ENCODE measurements at places on chromosomes 6 and 20.
A peak's percentile ranks its signal among the peaks of the same experiment; 100 is the strongest.

DNA sequence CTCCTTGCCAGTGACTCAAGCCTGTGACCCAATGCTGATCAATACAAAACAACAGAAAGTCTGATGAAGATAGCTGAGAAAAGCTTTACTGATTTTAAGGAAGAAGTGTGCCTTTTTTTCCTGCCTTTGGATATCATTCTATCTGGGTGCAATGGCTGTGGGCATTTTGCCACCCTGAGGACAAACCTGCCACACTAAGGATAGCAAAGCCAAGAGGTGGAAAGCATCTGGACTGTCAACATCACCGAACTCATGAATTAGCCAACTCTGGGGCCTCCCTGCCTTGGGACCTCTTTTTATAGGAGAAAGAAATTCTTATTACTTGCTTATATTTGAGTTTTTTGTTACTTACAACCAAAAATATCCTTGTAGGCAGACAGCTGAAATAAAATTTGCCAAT, 19.9 kb downstream of the RALGAPA2 start:
- no peak for DNase-seq

DNA sequence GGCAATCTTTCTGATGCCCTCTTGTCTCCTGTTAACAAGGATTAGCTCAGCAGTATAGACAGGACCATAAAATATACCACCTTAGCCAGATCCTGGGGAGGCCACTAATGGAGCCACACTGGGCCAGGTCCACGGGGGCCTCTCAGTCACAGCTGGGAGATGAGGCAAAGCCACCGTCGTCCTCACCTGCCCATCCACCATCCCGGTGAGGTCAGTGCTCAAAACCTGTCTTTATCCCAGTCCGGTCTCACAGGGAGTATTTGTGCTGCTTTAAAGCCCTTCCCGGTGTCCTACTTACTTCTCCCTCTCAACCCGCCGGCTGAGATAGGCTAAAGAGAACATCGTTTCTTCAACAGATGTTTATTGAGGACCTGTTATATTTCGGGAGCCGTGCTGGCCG, 104.3 kb downstream of the EDN3 start:
- no peak for DNase-seq

GRCh38 chr6:119511024-119511423, 161.5 kb upstream of the MAN1A1 start:
- no peak for DNase-seq

- DNase-seq: no peak
Measured at GRCh38 chr6:83442752-83443151, 11.9 kb upstream of the ME1 start.

- DNase-seq: no peak
Measured at GRCh38 chr6:98832284-98833056, 1.9 kb upstream of the POU3F2 start.

- DNase-seq: no peak
Measured at GRCh38 chr6:90264561-90264960, 32.1 kb downstream of the BACH2 start.

- DNase-seq: no peak
Measured at GRCh38 chr6:130070326-130070725, 51.9 kb downstream of the L3MBTL3 start.

- DNase-seq: no peak
Measured at GRCh38 chr6:87396595-87397392, 11.0 kb upstream of the CFAP206 start.

DNA sequence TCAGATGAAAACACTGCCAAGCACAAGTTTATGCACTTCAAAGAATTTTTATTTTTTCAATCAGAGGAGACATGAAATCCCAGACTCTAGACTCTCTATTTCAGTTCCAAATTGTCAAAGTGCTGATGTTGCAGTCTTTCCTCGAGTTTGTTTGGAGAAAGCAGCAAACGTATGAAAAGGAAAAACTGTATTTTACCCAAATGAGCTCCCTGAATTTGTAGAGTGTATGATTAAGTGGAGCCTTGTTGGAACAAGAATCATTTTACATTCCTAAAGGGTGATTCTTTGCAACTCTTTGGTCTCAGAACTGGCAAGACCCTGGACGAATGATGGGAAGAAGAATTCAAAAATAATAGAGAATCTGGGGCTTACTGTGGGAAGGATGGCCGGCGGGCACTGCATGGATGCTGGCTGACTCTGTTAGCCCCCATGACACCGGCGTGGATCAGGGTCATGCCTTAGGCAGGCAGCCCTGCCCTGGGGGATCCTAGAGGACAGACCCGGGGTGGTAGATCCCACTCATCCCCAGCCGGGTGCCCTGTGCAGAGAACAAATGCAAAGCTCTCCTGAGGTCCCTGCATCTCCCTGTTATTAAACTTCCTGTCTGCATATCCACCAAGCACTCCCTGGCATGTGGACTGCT, 207.4 kb downstream of the FNDC1 start:
- DNase-seq: no peak

- DNase-seq: no peak
Measured at GRCh38 chr20:46592580-46593362, 42.3 kb upstream of the OCSTAMP start.

- no peak for DNase-seq
Measured at GRCh38 chr6:50461696-50462095, 251.6 kb upstream of the TFAP2D start.

DNA sequence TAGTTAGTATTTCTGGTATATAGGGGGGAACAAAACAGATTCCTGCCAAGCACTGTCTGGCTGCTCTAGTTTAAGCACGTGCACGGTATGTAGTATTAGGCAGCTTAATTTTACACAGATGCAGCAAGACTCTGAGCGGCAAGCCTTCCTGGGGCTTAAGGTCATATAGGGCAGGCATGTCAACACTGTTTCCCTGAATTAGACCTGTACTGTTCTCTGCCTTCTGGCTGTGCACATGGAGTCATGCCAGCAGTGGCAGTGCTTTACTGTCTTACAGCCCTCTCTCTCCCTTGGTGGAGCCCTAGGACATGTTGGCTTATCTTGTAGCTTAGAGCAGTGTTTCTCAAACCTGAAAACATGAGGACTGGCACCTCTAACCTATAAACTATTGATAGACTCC, 56.6 kb downstream of the PHF20 start:
- DNase-seq: no peak

GRCh38 chr20:23661002-23661429, 23.3 kb upstream of the CST3 start:
- DNase-seq: no peak

GRCh38 chr6:125173341-125174095, 19.9 kb downstream of the TPD52L1 start:
- DNase-seq: no peak

- no peak for DNase-seq
Measured at GRCh38 chr6:1667012-1667804, 57.5 kb downstream of the FOXC1 start.

DNA sequence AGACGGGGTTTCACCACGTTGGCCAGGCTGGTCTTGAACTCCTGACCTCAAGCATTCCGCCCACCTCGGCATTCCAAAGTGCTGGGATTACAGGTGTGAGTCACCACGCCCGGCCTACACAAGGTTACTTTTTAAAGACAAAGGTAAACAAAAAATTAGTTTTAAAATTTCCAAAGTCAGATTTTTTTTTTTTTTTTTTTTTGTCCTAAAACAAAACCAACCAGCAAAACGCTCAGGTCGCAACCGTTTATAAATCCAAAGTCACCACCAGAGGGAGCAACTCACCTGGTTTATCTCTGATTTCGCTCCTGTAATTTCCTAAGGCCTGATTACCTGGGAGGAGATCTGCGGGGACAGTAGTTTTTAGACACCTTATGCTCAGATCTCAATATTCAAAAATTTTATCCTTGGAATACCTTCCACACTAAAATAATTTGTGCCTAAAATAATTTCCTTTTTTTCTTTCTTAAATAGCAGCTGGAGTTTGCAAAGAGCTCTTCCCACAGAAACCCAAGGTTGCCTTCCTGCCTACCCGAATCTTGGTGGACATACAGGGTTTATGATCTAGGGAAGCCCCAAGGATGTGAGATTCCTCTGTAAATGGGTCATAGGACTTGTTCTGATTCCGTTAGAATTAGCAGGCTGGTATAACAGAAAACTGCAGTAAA, 19.8 kb upstream of the TREM1 start:
- DNase-seq: peak; percentile 27

GRCh38 chr6:118712969-118713368, 61.6 kb upstream of the CEP85L start:
- DNase-seq: no peak

- no peak for DNase-seq
Measured at GRCh38 chr6:145042559-145042958, 692.8 kb downstream of the EPM2A start.

DNA sequence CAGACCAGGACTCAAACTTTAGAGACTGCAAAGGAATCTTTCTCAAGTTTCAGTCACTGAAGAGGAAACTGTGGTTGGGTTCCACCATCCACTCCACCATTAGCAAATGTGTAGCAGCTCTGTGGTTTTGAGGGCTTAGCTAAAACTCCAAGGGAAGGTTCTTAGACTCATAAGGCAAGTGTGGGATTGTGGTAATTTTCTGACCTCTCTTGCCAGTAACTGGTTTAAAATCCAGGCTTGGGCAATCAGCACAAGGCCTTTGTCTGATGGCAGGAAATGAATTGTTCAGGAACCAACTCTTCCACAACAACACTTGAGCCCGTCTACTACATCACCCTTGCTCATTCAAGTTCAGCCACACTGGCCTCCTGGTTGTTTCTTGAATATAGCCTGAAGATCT, 68.6 kb upstream of the FBXL4 start:
- DNase-seq: no peak

- DNase-seq: no peak
Measured at GRCh38 chr20:21548390-21549035, 34.6 kb upstream of the NKX2-2 start.

DNA sequence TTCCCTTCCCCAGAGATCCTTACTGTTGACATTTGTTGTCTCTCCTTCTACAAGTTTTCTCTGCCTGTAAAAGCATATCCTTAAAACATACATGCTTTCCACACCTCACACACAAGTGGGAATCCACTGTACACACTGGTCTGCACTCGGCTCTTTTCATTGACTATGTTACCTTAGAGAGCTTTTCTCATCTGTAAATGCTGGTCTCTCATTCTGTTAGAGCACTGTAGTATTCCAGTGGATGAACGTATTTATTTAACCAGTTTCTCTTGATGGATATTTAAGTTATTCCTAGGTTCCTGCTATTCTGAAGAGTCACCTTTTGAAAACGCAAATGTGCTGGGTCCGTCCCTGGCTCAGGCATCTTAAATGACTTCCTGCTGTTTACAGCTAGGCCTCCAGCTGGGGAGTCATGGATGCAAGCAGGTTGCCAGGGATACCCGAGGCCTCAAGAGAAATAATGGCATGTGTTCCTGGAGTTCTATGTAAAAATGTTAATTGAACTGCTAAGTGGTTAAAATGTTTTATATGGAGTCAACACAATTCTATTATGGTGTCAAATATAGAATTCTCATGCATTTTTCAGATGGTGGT, 61.1 kb upstream of the TGM3 start:
- no peak for DNase-seq

GRCh38 chr6:53945765-53946407, 151.1 kb downstream of the LRRC1 start:
- DNase-seq: no peak

GRCh38 chr20:18683839-18684238, 96.0 kb downstream of the DTD1 start:
- no peak for DNase-seq

- no peak for DNase-seq
Measured at GRCh38 chr6:140225701-140226436, 851.4 kb upstream of the CITED2 start.

- no peak for DNase-seq
Measured at GRCh38 chr6:130946076-130946475, 117.0 kb downstream of the EPB41L2 start.

GRCh38 chr20:49276161-49276960, 1.5 kb downstream of the ZNFX1 start:
- DNase-seq: peak; percentile 55

DNA sequence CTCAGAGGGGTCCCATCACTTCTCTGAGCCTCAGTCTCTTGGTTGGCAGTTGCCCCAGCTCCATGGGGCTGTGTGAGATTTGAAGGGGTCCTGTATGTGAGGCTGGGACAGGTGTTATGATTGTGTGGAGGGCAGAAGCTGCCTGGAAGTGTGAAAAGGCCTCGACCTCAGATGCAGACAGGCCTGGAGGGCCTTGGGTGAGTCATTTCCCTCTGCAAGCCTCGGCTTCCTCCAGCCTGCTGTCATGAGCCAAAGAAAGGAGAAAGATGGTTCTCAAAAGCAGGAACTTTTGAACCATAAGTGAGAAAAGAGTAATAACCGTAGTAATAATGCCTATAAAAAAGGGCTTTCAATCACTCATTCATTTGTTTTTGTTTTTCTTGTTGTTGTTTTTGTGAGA, 37.5 kb downstream of the SNAI1 start:
- no peak for DNase-seq

GRCh38 chr20:63225082-63225454, 9.1 kb upstream of the YTHDF1 start:
- DNase-seq: no peak

GRCh38 chr6:64683682-64684081, 1023.3 kb downstream of the EYS start:
- DNase-seq: no peak

DNA sequence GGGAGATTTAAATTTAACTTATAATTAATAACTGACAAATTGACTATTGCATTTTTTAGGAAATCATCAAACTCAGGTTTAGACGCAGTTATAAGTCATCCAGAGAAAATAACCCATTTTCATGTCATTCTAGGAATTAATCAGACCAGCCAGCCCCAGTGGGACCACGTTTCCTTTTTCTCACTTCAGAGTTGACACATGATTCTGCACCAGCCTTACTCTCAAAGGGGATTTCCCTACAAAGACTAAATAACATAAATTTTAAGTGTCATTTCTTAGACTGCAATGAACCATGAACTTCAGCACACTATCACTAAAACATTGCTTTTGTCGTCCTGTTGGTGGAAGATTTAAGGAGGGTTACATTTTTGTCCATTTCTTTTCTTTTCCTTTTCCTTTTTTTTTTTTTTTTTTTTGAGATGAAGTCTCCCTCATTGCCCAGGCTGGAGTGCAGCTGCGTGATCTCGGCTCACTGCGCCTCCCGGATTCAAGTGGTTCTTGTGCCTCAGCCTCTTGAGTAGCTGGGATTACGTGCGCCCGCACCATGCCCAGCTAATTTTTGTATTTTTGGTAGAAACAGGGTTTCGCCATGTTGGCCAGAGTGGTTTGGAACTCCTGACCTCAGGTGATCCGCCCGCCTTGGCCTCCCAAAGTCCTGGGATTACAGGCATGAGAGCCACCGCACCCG, 3.6 kb downstream of the IPCEF1 start:
- DNase-seq: no peak

- no peak for DNase-seq
Measured at GRCh38 chr6:145112711-145113148, 622.6 kb downstream of the EPM2A start.

- DNase-seq: no peak
Measured at GRCh38 chr6:110976575-110976974, 5.3 kb upstream of the RPF2 start.

- no peak for DNase-seq
Measured at GRCh38 chr6:148173548-148173947, 169.1 kb upstream of the SASH1 start.

- DNase-seq: no peak
Measured at GRCh38 chr20:17822039-17822438, 122.3 kb downstream of the BANF2 start.

- no peak for DNase-seq
Measured at GRCh38 chr20:62205618-62206387, 14.3 kb downstream of the HRH3 start.

GRCh38 chr6:25178336-25179035, 100.7 kb upstream of the CARMIL1 start:
- DNase-seq: no peak

- DNase-seq: peak; percentile 8
Measured at GRCh38 chr6:21596145-21596948, 2.8 kb downstream of the SOX4 start.

GRCh38 chr20:17841751-17842215, 126.8 kb downstream of the SNX5 start:
- DNase-seq: no peak

Data from activated T-cell treated with anti-CD3 and anti-CD28 coated beads, Interleukin-2, amount 50 U/mL, for 4 hours (primary cell).